ENCODE measurements at places on chromosomes 2 and 18.

DNA sequence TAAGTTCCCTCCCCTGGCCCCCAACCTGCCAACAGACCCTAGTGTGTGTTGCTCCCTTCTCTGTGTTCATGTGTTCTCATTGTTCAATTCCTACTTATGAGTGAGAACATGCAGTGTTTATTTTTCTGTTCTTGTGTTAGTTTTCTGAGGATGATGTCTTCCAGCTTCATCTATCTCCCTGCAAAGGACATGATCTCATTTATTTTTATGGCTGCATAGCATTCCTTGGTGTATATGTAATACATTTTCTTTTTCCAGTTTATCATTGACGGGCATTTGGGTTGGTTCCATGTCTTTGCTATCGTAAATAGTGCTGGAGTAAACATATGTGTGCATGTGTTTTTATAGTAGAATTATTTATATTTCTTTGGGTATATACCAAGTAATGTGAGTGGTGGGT is 602.2 kb downstream of the DSC3 start:
- no peak for DNase-seq

GRCh38 chr2:31889044-31889443 is 121.8 kb downstream of the MEMO1 start:
- DNase-seq: no peak

DNA sequence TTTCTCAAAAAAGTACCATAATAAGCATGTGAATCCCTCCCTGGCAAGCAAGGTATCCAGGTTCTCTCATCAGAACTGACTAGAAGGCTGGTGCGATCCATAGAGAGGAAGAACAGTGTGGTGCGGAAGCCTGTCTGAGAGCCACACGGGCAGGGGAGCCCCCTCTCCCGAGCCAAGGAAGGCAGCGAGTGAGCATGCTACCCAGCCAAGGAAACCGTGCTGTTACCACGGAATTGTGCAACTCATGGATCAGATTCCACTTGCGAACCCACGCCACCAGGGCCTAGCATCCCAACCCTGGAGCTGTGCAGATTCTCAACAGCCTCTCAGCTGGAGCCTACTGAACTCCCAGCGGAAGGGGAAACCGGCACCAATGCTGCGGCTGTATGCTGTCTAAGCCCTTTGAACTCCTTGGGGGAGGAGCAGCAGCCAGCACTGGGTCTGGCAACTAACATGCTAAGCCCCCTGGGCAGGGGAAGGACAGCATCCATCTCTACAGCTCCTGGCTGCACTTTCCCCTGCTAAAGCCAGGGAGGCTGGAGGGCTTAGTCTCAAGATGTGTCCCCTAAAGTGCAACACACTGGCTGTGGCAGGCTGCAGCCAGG is 823.1 kb downstream of the EPHA4 start:
- DNase-seq: no peak

- no peak for DNase-seq
These were observed 148.5 kb downstream of the FMNL2 start for GRCh38 chr2:152483276-152484063.

DNA sequence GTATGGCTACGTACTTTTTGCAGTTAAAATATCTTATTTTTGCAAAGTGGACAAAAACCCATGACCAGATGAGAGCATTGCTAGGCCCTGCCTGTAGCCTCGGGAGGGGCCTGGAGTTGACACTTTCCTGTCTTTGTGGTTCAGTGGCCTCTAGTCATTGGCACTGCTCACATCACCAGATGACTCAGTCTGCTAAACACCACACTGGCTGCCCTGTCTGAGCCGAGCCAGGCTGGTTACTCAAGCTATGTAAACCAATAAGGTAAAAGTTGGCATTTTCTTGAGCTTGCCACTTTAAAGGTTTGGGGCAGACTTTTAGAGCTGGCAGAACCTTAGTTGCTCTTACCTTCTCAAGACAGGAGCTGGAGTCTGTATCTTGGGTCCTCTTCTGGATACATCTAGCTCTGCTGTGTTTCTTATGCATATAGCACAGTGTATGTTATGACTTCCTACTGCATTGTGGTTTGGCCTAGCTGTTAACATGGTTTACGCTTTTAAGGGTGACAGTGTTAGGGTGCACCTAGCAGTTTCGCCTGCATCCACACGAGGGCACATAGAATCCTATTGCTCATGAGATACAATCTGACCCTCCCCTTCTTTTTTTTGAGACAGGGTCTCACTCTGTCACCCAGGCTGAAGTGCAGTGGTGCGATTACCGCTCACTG is 76.4 kb downstream of the AP1S3 start:
- DNase-seq: no peak

GRCh38 chr2:69287544-69287943 is 99.5 kb downstream of the GFPT1 start:
- DNase-seq: no peak

GRCh38 chr2:235551965-235552364 is 58.1 kb downstream of the AGAP1 start:
- peak; percentile 60 for DNase-seq

DNA sequence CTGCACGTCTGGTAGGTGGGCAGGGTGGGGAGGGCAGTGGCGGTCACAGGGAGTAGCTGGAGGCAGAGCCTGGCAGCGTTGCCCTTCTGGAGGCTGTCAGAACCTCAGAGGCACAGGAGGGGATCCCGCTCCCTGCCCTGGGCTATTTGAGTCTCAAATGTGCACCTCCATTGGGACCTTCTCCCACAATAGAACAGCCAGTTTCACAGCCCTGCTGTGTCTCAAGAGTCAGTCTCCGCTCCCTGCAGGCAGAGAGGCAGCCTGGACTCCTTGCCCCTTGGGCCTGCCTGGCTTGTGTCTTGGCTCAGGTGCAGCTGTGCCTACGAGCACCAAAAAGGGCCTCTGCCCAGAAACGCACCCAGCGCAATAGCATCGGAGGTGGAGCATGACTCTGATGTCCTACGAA is 57.4 kb downstream of the FAM168B start:
- no peak for DNase-seq

- DNase-seq: no peak
These were observed 31.0 kb downstream of the SNORC start for GRCh38 chr2:232900811-232901735.

GRCh38 chr18:12155996-12156395 is 62.4 kb downstream of the ANKRD62 start:
- no peak for DNase-seq

Data from putamen (tissue), 1 donor.